ENCODE measurements at places on chromosomes 3 and 15.
A peak's percentile ranks its signal among the peaks of the same experiment; 100 is the strongest.

DNA sequence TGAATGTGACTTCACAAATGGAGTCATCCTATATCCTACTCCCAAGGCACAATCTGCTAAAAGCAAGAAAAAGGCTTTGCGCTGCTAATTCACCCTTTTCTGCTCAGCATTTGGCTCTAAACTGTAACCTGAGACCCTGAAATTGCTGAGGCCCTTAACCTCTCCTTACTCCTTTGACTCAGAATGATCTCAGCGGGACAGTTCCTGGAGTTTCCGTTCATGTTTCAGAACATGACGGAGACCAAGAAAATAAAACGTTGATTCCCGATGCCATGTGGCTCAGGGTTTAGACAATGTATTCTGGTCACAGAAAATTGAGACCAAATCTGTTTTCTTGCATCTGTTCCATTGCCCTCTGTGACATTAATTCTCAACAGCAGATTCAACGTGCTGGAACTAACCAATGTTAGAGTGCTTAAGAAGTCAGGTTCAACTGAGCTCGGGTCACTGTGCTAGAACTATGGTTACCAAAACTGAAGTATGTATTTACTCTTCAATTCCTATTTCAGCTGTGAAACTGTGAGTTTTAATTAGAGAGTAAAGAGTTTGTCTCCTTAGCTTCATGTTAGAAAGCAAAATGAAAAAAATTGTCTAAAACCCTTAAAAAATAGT is 45.4 kb upstream of the TMC3 start:
- no peak for DNase-seq

DNA sequence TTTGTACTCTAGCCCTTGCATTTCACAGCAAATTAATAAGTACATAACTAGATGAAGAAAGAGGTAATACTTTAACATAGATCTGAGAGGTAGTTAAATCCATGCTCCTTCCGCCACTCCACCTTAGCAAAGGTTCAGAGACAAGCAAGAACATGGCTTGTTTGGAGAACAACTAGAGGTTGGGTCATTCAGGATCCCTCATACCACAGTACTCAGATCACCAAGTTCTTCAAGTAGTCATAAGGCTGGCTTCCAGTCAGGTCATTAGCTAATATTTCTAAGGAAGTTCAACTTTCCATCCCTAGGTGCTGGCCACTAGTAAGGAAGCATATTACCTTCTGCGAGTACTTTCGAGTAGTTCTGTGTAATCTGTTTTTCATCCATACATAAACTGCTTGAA is 44.1 kb downstream of the CD200R1 start:
- no peak for DNase-seq

- no peak for DNase-seq
These were observed 20.2 kb downstream of the ICE2 start for GRCh38 chr15:60458721-60459120.

- peak; percentile 43 for DNase-seq
These were observed 1.1 kb upstream of the IGF1R start for GRCh38 chr15:98647026-98647773.

- no peak for DNase-seq
These were observed 25.8 kb downstream of the CHRM5 start for GRCh38 chr15:33994005-33994615.

DNA sequence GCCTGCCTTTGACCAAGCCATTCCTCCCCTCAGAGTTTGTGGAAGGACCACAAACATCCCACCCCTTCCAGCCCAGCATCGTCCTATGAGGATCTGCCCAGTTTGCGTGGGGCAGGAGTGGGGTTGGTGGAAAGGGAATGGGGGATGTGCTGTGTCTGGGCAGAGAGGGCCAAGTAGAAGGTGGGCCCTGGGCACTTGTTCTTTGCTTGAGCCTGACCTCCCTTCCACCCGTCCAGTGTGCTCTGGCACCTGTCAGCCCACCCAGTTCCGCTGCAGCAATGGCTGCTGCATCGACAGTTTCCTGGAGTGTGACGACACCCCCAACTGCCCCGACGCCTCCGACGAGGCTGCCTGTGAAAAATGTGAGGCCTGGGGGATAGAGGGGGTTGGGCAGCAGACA is 10.3 kb downstream of the SPINT1 start:
- no peak for DNase-seq

- DNase-seq = no peak
These were observed 629 bp downstream of the RPL24 start for GRCh38 chr3:101685870-101686307.

GRCh38 chr15:95663156-95664100 is 667.1 kb upstream of the NR2F2 start:
- DNase-seq = no peak

DNA sequence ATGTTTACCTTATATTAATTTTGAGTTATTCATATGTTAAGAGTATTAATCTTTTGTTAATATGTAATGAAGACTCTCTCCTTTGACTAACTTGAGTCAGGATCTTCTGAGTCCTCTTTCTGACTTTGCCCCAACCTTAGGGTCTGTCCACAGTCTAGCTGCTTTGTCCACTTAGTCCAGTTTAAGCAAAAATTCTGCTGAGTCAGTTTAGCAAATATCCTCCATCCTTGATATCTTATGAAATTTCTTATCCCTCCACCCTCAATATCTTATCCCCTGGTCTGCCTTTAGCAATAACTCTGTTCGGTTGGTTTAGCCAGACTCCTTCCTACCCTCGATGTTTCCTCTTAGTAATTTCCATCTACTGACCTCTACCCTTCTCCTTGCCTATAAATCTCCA is 91.7 kb downstream of the DIPK2A start:
- DNase-seq = no peak

DNA sequence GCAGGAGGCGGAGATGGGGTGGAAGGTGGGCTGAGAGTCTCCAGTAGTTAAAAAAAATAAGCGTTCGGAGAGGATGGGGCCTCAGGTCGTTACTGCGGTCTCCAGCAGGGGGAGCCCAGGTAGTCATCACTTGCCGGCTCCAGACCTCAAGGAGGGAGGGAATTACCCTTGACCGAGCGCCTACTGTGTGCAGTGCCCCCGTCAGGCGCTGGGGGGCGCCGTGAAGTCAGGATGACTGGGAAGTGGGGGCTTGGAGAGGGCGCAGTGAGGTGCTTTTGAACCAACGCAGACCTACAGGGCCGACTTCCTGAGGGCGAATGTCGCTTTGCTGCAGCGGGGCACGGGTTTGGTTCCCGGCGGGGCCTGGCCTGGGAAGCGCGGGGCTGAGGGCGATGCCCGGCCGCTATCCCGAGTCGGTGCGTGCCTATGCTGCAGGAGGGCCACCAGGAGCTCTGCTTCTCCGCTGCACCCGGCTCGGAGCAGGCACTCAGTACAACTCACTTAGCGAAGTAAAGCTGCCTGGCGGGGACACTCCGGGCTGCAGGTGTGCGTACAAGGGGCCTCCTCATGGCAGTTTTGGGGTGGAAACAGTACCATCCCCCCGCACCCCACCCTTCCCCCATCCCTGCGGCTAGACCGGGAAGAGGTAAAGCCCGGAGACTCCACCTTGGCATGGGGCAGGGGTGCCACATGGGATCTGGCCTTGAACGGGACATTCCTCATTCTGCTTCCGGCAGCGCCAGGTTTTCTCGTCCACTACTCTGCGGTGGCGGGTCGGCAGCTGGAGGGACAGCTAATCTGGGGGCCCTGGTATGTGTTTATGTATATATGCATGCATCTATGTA is 79.8 kb downstream of the RHCG start:
- DNase-seq = peak; percentile 75

DNA sequence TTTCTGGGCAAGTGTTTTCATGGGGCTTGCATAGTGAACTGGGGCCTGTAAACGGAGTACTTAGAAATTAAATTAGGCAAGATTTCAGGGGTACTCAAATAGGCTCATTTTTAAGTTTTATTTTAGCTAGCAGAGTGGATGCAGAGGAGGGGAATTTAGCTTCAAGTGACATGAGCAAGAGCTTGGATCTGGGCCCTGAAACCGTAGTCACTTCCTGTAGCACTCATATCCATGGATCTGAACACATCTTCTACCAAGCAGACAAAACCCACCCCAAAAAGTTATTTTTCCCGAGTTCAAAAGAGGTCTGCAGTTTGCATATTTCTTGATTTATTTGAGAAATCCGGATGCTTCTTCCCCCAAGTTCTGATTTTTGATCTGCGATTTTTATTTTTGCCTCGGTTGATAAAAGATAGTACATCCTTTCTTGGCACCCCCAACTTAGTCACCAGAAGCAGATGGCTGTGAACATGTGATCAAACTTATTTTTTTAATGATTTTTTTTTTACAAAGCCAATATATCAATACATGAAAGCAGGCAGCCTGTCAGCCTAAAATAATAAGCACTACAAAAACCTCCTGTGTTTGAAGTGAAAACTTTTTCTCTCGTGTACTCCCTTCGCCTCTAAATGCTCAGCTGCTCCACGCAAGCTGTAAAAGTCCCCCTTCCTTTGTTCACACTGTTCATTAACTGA is 36.6 kb upstream of the STT3B start:
- no peak for DNase-seq

Measured in stimulated activated CD8-positive, alpha-beta memory T cell treated with anti-CD3 and anti-CD28 coated beads, Interleukin-2, amount 100 ng/mL, for 48 hours (primary cell).